Spinal cord (tissue), 10 donors: ENCODE measurements at places on chromosomes 1 and 21. TPM values are rescaled to one million over a fixed set of nuclear protein-coding genes. Genes with fewer than 3 reads are reported as not detected.
A peak's percentile ranks its signal among the peaks of the same experiment; 100 is the strongest.

DNA sequence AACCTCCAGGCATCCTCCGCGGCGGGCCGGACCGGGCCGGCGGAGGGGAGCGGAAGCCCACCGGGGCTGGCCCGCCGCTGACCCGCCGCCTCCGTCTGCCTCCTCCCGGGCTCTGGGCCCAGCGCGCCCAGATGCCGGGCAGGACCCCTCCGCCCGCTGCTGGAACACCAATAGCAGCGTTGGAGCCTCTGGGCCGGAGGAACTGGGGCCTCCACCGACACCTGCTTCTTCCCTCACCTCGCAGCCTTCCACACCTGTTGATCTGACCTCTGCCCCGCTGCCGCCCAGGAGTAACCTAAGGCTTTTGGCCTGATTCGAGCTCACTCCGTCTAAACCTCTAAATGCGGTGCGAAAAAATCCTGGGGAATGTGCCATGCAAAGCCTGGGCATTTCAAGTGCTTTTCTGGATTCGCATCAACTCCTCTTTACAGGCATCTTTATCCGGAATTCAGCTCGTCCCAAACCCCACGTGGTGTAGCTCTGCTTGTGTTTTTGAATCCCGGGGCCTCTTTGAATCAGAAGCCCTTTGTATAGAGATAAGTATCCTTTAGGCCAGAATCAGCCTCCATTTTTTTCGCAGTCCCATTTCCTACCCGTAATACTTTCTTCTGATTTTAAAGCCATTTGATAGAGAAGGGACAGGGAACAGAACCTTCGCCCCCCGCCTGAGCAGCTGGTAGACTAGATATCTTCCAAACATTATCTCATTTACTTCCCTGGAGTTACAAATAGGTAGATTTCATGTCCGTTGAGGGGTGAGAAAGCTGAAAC is 680 bp upstream of the CNN3 start:
- H3K4me3 ChIP-seq: peak overlapping the region; percentile 59
- peak overlapping the region; percentile 97 for H3K27ac ChIP-seq
- H3K4me1 ChIP-seq: peaks cover 22% of the 10 kb centered on the region
- no peaks in the 10 kb centered on the region for H3K27me3 ChIP-seq
- H3K36me3 ChIP-seq: peaks cover 4% of the 10 kb centered on the region
- peak; percentile 55 for DNase-seq

DNA sequence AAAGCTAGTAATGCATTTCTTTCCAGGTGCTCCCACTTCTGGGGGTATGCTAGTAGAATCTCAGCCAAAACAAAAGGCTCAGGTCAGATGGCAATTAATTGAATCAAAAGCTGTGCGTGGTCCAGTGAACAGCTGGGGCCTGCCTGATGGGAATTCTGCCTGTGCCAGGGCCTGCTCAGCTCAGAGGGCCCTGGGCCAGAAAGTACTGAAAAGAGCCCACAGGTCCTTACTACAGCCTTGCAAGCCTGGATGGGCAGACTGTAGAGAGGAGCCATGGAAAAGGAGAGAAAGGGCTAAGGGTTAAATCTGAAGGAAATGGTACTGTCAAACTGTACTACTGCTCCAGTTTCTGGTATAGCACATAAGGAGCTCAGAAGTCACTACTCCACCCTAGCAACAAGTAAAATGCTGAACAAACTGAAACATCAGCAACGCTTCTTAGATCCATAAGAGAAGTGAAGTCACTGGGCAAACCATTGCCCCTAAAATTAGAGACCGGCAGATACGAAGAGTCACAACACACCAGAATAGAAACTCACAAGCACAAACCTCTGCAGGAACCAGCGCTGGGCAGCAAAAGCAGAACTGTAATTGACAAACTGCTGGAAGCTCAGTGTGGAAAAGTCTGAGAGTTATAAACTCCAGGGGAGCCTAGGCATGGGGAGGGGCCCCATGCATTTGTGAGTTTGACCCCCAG is 121.1 kb upstream of the SYT6 start:
- no peak for DNase-seq
- H3K27ac ChIP-seq: no peak overlapping the region
- H3K4me1 ChIP-seq: peaks cover 8% of the 10 kb centered on the region
- no peak overlapping the region for H3K4me3 ChIP-seq
- no peaks in the 10 kb centered on the region for H3K36me3 ChIP-seq

GRCh38 chr1:25484096-25484495 is 53.4 kb downstream of the MACO1 start:
- H3K27me3 ChIP-seq: no peaks in the 10 kb centered on the region
- peaks cover 10% of the 10 kb centered on the region for H3K36me3 ChIP-seq

IL19 gene
- not detected for total RNA-seq

DNA sequence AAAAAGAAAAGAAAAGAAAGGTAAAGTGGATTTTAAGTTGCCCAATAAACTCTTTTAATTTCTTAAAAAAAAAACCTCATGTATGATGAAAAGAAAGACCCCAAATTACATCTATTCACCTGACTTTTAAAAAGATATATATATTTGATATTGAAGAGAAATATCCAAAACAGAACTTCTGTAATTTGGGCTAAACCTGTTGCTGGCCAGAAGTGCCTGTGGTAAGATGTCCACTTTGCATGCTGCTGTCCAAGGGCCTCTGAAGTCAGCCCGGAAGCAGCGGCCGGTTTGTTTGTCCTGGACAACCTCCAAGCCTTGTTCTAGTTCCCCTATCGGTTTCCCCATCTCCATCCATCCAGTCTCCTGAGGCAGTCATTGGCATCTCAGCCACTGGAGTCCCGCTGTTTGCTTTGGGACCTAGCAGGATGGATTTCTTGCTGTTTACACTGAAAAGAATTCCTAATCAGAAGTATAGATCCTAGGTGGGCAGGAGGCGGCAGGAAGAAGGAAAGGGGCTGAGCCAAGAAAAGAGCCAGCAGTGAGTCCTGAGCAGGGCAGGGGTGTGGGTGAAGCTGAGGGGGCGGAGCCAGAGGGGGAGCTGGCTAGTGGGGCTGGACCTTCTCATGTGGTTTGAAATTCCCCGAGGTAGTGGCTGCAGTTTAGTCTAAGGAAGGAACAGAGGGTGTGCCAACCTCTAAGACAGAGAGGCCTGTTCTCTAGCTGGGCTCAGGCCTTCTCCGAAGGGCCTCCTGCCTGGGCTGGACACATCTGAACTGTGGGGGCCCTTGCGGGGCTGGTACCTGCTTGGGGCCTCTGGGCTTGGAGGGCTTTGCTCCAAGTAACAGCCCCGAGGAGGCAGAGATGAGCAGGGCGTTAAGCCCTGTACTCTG is 3.3 kb downstream of the NCMAP start:
- H3K4me3 ChIP-seq: no peak overlapping the region
- H3K4me1 ChIP-seq: peaks cover 21% of the 10 kb centered on the region
- H3K27me3 ChIP-seq: peaks cover 25% of the 10 kb centered on the region
- H3K36me3 ChIP-seq: no peaks in the 10 kb centered on the region
- no peak overlapping the region for H3K27ac ChIP-seq
- peak; percentile 67 for DNase-seq

- H3K4me1 ChIP-seq: peaks cover 7% of the 10 kb centered on the region
- no peak overlapping the region for H3K27ac ChIP-seq
- H3K27me3 ChIP-seq: peaks cover 3% of the 10 kb centered on the region
- no peaks in the 10 kb centered on the region for H3K36me3 ChIP-seq
- no peak overlapping the region for H3K4me3 ChIP-seq
Measured at GRCh38 chr1:58982259-58982998, 198.6 kb upstream of the JUN start.

GRCh38 chr1:97120806-97121205 is 399.2 kb downstream of the PTBP2 start:
- H3K27ac ChIP-seq: no peak overlapping the region
- no peak overlapping the region for H3K4me3 ChIP-seq
- no peaks in the 10 kb centered on the region for H3K36me3 ChIP-seq

DNA sequence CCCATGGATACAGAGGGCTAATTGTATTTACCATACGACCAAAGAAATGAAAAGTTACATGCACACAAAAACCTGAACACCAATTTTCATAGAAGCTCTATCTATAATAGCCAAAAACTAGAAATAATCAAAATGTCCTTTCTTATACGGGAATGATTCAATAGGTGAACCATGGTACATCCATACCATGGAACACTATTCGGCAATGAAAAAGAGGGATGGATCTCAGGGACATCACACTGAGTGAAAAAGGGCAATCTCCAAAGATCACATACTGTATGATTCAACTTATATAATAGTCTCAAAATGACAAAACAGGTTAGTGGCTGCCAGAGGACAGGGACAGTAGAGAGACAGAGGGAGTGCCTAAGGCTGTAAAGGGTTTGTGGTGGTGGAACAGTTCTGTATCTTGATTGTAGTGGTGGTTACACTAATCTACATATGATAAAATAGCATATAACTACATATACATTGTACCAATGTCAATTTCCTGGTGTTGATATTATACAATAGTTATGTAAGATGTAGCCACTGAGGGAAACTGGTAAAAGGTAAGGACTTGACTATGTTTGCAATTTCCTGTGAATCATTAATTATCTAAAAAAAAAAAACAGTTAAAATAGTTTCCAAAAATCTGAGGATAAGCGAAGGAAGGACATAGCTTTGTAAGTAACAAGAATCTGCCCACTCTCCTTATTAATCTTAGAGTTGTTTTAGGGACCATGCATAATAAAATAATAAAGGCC is 3.7 kb downstream of the RSBN1 start:
- H3K4me1 ChIP-seq: peaks cover 6% of the 10 kb centered on the region
- H3K27me3 ChIP-seq: no peaks in the 10 kb centered on the region
- no peak overlapping the region for H3K27ac ChIP-seq
- no peak for DNase-seq

- DNase-seq: no peak
- H3K27me3 ChIP-seq: no peaks in the 10 kb centered on the region
- H3K27ac ChIP-seq: peak overlapping the region; percentile 97
- H3K4me3 ChIP-seq: peak overlapping the region; percentile 51
Measured at GRCh38 chr1:155195201-155196102, 12.2 kb downstream of the THBS3 start.

GRCh38 chr21:38410466-38410865 is 87.8 kb downstream of the ERG start:
- no peaks in the 10 kb centered on the region for H3K36me3 ChIP-seq
- no peak for DNase-seq
- H3K27me3 ChIP-seq: no peaks in the 10 kb centered on the region
- H3K27ac ChIP-seq: no peak overlapping the region
- no peak overlapping the region for H3K4me3 ChIP-seq

- H3K27ac ChIP-seq: peak within 1 kb of the TSS; percentile 64
- DNase-seq: peak; percentile 88
- no peaks in the 10 kb centered on the region for H3K4me1 ChIP-seq
- no peaks in the 10 kb centered on the region for H3K36me3 ChIP-seq
- H3K4me3 ChIP-seq: peak within 1 kb of the TSS; percentile 82
- H3K27me3 ChIP-seq: no peaks in the 10 kb centered on the region
Measured at GRCh38 chr1:92080128-92080985, at the start of gene BTBD8. TSS of gene BTBD8 (plus strand) at chr1:92080345. CDS start at chr1:92080572, 227 bp downstream.

DNA sequence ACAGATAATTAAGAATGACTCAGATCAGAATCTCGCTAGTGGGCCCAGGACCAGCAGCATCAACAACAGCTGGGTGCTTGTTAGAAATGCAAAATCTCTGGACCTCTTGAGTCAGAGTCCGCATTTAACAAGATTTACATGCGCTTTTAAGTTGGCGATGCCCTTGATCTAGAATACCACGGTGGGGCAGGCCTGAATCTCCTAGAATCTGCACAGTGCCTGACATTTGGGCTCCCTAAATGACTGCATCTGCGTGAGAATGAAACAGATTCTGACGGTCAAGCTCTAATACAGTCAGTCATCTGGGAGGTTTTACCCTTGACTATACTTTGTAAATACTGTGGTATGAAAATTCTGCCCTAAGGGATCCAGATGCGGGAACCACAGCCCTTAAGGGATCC is 17.2 kb upstream of the RAB29 start:
- H3K4me3 ChIP-seq: no peak overlapping the region
- DNase-seq: no peak
- H3K27ac ChIP-seq: no peak overlapping the region
- no peaks in the 10 kb centered on the region for H3K27me3 ChIP-seq
- no peaks in the 10 kb centered on the region for H3K4me1 ChIP-seq
- peaks cover 46% of the 10 kb centered on the region for H3K36me3 ChIP-seq

DNAJC11 gene
- total RNA-seq: 32.5 TPM

DNA sequence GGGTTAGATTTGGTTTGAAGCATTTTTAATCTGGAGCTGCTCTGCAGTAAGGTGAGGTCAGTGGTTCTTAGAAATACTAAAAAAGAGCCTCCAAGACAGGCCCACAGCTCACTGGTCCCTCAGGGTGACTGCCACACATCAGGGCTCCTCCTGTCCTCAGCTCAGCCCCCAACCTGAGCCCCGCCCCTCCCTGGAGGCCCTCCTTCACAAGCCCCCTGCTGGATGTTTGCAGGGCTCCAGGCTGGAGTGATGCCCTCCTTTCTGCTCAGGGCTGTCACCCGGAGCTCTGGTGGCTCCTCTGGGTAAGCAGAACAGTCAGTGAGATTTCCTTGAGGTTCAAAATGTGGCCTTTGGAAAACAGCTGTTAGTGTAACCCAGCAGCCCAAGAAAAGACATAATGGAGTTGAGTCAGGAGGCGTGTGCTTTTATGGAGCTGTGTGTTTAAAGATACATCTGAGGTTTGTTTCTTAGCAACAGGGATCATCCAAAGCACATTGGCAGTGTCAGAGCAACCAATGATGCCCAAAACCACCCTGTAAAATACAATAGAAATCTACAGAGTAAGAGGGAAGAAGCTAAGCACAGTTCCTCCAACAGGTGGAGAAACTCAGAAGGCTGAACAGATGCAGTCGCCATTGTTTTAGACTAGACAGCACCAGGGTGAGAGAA is 21.4 kb downstream of the STUM start:
- H3K36me3 ChIP-seq: no peaks in the 10 kb centered on the region
- H3K4me3 ChIP-seq: no peak overlapping the region
- DNase-seq: peak; percentile 88
- peaks cover 31% of the 10 kb centered on the region for H3K4me1 ChIP-seq

DNA sequence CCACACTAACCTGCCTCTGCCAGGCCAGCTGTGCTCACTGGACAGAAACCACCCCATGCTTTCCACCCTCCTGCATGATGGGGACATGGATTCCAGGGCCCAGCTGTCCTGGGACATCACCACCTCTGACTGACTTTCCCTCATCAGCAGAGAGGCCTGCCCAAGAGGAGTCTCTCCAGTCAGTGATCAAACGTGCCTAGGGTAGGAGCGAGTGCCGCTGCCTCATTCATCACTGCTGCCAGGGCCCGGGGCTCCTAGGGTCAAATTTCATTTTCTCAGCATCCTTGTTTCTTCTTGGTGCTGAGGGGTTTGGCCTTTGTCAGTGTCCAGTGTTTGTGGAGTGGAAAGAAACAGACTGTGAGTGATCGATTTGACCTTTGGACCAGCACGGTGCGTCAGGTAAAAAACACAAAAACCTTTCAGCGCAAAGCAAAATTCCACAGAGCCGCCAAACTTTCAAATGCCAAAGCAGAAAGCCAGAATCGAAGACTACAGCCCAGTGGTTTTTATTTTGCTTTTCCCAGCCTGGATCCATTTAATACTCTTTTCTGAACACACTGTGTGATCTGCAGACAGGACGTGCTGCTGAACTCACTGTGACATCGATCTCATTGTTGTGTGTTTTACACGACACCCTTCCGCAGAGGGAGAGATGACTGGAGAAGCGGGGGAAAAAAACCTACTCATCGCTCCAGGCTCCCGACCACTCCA is 43.2 kb downstream of the CAPN8 start:
- no peak overlapping the region for H3K4me3 ChIP-seq
- no peak for DNase-seq
- H3K27ac ChIP-seq: no peak overlapping the region
- no peaks in the 10 kb centered on the region for H3K27me3 ChIP-seq
- peaks cover 8% of the 10 kb centered on the region for H3K4me1 ChIP-seq
